ENCODE measurements at places on chromosomes 3 and 15.

- no peak for DNase-seq
These were observed 2.6 kb upstream of the MRPL3 start for GRCh38 chr3:131505421-131505820.

- no peak for DNase-seq
These were observed 24.4 kb upstream of the TP63 start for GRCh38 chr3:189606774-189607173.

DNA sequence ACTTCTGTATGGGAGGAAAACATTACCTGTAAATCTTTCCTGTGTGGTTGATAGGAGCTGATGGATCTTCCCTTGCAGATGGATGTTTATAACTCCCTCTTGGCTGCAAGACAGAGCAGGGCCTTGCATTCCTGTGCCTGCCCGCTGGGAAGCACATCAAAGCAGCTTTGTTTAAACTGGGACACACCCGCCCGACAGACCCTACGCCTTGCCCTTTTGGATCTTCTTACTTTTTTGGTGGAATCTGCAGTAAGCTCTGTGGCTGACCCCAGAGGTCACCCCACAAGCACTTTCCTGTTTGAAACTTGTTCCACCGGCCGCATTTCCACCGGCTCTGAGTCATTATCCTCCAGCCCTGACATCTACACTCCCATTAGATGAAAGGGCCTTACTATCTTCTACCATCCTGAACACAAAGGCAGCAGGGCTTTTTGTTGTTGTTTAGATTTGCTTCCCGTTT is 244.1 kb upstream of the STT3B start:
- no peak for DNase-seq

DNA sequence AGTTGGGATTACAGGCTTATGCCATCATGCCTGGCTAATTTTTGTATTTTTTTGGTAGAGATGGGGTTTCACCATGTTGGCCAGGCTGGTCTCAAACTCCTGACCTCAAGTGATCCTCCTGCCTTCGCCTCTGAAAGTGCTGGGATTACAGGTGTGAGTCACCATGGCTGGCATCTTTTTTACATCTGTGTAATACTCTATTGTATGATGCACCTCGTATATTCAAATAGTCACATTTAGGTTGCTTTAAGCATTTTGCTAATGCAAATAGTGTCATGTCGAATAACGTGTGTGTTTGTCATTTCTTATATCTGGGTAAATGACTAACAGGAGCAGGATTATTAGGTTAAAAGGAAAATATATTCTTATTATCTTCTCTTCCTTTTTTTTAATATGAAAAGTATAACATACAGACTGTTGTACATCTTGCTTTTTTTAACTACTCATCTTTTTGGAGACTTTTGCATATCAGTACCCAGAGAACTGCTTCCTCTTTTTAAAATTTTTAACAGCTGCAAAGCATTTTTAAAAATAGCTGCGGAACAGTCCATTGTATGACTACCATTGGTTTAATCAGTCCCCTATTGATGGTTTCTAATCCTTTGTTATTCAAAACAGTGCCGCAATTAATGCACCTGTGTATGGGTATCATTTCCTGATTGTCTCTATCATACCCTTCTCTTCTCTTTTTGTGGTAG is 13.4 kb downstream of the SCAMP5 start:
- DNase-seq: no peak

GRCh38 chr3:24405057-24405456 is 89.6 kb downstream of the THRB start:
- DNase-seq: no peak

- no peak for DNase-seq
These were observed 545.8 kb downstream of the RBMS3 start for GRCh38 chr3:29826712-29827111.

- DNase-seq: no peak
These were observed 94.1 kb upstream of the MRPL3 start for GRCh38 chr3:131596884-131597283.

- no peak for DNase-seq
These were observed 9.9 kb downstream of the APOD start for GRCh38 chr3:195573611-195574496.

GRCh38 chr15:79168922-79169456 is 78.4 kb upstream of the RASGRF1 start:
- DNase-seq: no peak

GRCh38 chr3:186217820-186218164 is 108.9 kb upstream of the ETV5 start:
- DNase-seq: no peak

DNA sequence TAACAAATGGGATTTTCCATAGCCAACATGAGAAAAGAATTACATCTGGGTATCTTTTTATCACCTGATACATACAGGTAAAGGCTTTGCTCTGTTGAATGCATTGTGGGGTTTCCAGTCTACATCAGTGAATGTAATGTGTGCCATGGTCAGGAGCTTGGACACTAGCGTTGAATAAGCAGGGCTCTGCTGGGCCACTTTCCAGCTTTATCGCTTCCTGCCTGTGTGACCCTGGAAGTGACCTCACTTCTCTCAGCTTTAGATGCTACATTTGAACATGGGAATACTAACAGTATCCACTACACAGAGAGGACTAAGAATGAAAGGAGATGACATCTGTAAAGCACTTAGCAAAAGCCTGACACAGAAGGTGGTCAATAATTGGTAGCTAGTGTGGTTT is 40.1 kb downstream of the TTC23 start:
- no peak for DNase-seq

DNA sequence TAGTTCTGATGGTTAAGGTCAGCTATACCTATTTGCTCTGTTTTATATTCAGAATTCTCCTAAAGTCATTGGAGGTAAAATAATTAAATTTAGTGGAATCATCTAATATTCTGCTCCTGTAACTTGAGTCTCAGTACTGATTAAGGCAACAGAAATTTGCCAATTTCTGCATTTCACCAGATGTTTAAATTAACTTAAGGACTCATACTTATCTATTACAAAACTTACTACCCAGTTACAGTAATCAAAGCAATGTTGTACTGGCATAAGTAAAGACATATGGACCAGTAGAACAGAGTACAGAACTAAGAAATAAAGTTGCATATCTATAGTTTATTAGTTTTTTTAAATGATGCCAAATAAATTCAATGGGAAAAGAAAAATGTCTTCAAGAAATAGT is 1043.8 kb downstream of the OTOL1 start:
- DNase-seq: no peak

- DNase-seq: no peak
These were observed 1.2 kb downstream of the CADPS start for GRCh38 chr3:62873761-62874710.

DNA sequence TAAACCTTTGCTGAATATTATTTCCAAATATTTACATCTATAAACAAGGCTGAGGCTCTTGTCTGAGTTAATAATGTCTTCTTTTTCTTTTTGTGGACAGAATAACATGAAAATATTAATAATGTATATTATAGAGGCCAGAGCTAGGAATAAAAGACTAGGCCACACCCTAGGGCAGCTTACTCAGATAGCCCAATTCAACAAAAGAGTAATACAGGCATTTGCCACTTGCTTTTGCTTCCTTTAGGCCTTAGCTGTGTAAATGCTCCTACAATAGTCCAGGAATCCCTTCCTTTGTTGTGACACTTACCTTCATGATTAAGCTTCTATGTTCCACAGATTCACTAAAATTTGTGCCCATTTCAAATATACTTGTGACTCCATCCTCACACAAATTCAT is 16.5 kb downstream of the IMPG2 start:
- no peak for DNase-seq

GRCh38 chr3:30604558-30604957 is 1.8 kb upstream of the TGFBR2 start:
- DNase-seq: no peak

- DNase-seq: no peak
These were observed 465.3 kb upstream of the CBLB start for GRCh38 chr3:106333911-106334618.

- no peak for DNase-seq
These were observed 14.5 kb downstream of the GOLIM4 start for GRCh38 chr3:168081171-168081771.

DNA sequence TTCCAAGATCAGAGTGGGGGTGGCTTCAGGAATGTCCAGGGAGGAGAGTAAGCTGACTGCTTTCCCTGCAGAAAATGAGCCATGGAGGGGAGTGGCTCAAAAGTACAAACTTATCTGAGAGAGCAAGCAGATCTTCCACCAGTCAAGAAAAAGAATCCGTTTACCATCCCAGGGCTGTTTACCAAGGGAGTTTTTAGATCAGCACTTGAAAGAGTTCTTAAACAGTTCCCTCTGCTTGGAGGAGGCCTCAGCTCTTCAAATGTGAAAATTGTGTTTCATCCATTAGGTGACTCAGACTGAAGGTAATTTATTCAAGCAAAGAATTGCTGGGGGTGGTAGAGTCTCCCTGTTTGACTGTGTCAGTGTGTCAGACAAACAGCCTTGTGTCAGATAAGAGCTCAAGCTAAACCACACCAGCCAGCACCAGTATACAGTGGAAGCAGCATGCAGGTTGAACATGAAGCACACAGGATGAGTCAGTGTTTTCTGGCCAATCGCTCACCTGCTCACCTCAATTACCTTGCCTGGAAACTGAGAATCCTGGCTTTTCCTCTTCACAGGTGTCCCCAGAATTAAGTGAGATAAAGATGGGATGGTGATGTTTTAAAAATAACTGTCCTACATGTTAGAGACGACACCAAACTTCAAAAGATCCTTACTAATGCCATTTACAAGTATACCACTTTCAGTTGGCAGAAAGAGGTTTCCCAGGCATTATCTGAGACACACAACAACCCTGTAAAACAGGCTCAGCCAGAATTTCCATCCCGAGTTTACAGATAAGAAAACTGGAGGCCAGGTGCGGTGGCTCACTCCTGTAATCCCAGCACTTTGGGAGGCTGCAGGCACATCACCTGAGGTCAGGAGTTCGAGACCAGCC is 21.7 kb downstream of the SH3BP5 start:
- DNase-seq: no peak

GRCh38 chr15:73357999-73358665 is 10.6 kb downstream of the HCN4 start:
- no peak for DNase-seq

- no peak for DNase-seq
These were observed 14.4 kb downstream of the AGTR1 start for GRCh38 chr3:148711981-148712666.

GRCh38 chr3:114848082-114848481 is 299.0 kb downstream of the ZBTB20 start:
- DNase-seq: no peak

DNA sequence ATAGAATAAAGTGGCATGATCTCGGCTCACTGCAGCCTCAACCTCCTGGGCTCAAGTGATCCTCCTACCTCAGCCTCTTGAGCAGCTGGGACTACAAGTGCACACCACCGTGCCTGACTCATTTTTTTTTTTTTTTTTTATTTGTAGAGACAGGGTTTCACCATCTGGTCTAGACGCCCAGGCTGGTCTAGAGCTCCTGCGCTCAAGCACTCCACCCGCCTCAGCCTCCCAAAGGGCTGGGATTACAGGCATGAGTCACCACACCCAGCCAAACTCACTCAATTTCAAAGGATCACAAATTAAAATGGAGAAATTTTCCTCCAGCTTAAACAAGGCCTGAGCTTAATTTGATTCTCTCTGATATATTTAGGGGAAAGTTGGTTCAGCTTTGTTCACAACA is 27.3 kb upstream of the NMB start:
- DNase-seq: peak; percentile 67

- no peak for DNase-seq
These were observed 22.7 kb upstream of the ALCAM start for GRCh38 chr3:105343991-105344390.

DNA sequence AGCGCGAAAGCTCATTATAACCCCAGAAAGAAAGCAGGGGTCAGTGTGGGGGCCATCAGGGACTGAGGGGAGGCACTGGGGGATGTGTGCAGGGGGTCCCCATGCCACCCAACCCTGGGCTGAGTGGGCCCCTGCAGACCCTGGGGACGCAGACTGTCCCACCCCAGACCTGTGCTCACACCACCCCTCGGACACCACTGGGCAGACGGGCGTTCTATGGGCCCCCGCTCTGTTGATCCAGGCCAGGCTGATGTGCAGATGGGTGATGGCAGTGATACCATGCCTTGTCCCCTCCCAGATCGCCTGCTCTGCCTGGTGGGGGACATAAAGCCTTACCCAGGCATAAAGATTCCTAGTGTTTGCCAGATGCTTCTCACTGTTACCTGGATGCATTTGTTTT is 259.7 kb upstream of the TLE3 start:
- DNase-seq: no peak

GRCh38 chr3:44803298-44803697 is 41.7 kb downstream of the KIF15 start:
- DNase-seq: no peak

DNA sequence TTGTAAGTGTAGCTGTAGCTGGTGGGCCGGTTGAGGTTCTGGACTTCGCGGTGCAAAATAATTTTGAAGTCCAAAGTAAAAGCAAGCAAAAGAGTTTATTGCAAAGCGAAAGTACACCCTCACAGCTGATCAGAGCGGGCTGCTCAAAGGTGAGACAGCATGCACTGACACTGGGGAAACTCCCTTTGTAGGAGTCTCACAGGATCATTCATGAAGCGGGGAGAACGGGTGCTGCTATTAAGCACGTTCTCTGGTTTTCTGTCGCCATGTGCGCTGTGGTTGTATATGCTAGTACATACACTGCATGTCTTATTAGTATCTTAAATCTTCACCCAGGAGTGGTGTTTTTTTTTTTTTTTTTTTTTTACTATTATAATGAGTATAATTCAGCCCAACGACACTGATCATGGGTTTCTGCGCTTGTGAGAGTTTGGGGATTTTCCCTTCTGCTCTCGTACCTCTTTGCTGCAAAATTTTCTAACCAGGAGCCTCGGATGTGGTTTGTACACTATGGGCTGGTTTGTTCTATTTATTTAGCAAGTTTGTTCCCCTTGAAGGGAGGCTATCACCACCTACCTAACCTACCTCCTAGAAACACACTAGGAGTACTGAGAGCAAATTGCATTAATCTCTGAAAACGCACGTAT is 1.4 kb upstream of the AP4E1 start:
- DNase-seq: no peak

- no peak for DNase-seq
These were observed 67.3 kb upstream of the EIF1B start for GRCh38 chr3:40242216-40242615.

GRCh38 chr15:70704166-70704565 is 59.2 kb downstream of the UACA start:
- no peak for DNase-seq

DNA sequence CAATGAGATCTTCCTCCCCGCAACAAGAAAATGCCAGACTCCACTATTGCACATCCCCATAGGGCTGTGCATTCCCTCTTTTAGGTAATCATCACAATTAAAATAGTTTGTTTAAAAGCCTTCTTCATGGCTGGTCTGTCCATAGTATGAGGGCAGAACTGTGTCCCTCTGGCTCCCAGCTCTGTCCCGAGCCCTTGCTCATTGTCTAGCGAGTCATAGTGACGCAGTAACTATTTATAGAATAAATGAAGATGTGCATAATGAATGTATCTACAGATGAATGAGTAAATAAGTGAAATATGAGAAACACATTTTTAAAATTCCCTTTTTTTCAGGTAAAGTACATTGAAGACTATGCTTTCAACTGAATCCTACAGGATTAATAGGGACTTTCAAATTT is 128.4 kb upstream of the TMC3 start:
- no peak for DNase-seq

GRCh38 chr3:143595456-143596077 is 252.7 kb downstream of the SLC9A9 start:
- DNase-seq: no peak
